ENCODE measurements at places on chromosomes 3 and 15.

GRCh38 chr3:161372321-161373260 lies 1.3 kb upstream of the SPTSSB start:
- peak; percentile 8 for DNase-seq

- DNase-seq: peak; percentile 60
These were observed 16.8 kb upstream of the ESYT3 start for GRCh38 chr3:138417559-138417982.

DNA sequence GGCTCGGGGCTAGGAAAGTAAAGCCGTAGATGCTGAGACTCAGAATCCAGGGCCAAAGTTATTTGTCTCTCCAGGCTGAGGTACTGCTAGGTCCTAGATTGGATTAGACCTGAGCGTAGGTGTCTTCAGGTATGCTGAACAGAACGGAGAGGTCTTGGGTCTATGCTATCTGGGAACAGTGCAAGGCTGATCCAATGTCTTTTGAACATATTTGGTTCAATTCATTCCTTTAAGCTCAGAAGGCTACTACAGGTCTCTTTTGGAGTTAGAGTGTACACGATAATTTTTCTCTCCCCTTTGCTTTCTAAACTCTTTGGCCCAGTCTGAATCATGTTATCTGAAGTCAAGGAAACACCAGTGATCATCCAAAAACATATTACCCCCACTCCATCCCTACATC lies 137.5 kb upstream of the TBL1XR1 start:
- no peak for DNase-seq

DNA sequence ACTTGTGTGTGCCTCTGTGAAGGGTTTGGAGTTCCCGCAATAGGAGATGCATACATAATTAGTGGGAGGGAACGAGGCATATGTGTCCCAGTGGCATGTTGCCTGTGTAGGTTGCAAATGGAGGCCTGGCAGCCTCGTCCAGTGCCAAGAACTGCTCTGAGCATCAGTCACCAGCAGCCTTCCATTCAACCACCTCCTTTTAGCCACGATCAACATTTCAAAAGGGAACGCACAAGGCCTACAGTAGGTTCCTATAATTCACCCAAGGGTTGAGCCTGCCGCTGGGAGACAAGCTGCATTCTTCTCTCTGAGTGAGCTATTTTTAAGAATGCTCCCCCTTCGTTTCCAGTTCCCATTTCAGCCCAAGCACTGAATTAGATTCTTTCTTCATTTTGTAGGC lies 78.8 kb upstream of the CTNNB1 start:
- no peak for DNase-seq

DNA sequence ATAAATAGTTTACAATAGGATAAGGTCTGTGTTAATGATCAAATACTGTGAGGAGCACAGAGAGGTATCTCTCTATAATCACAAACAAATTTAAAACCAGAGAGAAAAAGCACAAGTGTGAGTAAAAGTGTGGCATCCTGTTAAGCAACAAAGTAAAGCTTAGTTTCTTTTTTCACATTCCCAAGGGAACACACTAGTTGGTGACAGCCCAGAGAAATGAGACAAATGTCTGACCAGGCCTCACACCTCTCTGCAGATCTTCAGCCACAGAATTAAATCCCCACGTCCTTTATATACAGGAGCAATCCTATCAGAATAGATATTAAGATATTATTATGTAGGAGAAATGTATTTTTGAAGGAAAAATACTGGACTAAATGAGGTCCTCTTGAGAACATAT lies 2.7 kb downstream of the FBN1 start:
- no peak for DNase-seq

GRCh38 chr3:64148955-64149653 lies 76.2 kb downstream of the PRICKLE2 start:
- DNase-seq: no peak

DNA sequence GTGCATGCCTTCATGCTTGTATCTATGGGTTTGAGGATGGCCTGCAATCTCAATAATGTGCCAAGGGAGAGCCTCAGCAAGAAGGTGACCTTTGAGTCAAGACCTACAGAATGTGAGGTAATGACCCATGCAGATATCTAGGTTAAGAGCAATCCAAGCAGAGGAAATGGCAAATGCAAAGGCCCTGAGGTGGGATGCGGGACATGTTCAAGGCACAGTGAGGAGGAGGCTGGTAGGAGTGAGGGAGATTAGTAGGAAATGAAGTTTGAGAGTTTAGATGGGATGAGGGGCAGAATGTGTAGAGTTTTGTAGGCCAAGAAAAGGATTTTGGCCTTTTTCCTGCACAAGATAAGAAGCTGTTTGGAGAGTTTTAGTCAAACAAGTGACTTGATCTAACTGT lies 4.7 kb upstream of the MAP2K5 start:
- DNase-seq: no peak

DNA sequence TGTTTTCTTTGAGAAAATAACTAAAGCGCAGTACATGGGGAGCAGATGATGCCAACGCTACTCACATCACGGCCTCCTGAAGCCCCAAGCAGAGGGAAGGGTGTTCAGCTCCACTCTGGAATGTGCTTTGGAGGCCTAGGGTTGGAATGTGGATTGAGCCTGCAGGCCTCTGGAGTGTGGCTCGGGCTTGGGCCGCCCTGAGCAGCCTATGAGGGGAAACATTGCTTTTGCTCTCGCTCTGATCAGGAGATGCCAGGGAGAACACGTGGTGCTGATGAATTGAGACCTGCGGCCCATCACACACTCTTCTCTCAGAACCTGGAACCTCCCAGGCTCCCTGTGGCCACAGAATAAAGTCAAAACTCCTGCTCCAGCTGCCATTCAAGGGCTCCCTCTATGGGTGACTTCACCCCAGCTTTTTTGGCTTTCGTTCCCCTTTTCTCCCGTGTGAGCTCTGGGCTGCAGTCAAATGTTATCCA lies 23.3 kb downstream of the CCDC13 start:
- no peak for DNase-seq

GRCh38 chr15:39132954-39133600 lies 447.8 kb upstream of the THBS1 start:
- no peak for DNase-seq

GRCh38 chr3:140128631-140129030 lies 193.6 kb downstream of the CLSTN2 start:
- DNase-seq: peak; percentile 23

DNA sequence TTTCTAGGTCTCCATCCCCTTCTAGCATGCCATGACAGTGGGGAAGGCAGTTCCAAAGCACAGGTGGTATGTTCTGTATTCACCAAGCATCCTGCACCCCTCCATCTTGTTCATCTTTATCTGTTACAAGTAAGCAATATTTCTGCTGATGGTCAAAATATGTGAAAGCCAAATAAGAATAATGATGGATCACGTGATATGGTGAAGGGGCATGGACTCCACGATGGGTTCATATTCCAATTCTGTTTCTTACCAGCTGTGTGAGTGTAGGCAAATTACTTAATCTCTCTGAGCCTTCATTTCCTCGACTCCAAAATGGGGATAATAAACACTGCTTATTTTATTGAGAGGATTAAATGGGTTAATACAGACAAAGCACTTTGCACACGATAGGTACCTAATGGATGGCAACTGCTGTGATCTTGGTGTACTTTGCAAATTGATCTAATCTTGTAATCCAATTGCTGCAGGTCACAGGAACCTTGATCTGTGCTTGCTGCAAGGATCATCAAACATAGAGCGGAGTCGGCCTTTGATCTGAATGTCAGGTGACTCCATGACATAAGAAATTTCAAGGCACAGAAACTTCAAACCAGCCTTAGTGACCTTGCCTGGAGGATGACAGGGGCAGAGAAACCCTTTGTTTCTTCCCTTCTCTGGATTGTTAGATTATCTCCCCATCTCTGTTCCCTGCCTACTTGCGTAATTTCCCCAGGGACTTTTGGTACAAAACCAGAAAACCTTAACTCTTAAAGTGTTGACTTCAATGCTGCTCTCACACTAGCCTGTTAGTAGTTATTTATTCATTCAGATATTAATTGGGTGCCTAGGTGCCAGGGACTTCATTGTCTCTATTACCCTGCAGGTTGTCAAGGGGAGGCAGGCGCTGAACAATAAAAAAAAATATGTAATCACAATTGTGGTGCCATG lies 25.8 kb downstream of the SIAH2 start:
- DNase-seq: no peak

DNA sequence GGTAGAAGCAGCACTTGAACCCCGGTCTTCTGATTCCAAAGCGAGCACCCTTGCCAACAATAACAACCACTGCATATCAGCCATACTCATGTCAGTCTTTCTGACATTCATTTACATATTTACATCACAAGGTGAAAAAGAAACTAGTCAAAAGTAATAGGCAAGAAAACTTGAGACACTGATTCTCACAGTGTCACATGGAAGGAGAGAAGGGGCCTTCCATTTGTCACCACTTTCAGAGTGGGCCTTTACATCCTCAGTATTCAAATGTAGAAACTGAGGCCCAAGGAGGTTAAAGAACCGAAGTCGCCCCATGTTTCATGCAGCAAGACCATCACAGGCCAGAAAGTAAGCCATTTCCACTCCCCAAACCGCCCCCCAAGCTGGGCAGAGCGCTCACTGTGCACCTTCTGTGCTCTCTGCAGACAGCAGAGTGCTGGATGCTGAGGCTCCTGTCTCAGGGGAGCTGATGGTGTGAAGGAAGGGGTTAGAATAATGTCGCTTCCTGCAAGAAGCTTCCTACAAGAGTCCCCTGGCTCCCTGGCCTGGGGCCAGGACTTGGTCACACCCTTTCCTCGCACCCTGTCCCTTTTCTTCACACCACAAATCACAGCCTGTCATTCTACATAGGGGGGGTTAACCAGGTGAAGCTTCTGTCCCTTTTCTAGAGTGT lies 260.1 kb downstream of the UACA start:
- DNase-seq: no peak

- DNase-seq: no peak
These were observed 71.1 kb downstream of the DNAJB8 start for GRCh38 chr3:128395500-128396162.

DNA sequence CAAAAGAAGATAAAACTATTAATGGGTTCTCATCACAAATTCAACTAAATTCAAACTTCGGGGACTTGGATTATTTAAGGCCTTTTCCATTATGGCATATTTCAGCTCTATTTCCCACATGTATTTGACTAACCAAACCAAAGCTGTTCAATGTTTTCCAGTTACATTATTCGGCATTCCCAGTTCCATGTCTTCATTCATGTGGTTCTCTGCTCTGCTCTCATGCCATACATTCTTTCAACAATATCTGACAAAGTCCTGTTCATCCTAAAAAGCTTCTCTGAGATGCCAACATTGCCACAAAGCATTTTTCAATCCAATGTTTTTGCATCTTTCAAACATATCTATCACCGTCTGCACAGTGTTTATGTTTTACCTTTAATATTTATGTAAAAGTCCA lies 141.4 kb downstream of the GREM1 start:
- DNase-seq: no peak

GRCh38 chr3:181265750-181266333 lies 276.3 kb upstream of the DNAJC19 start:
- no peak for DNase-seq

GRCh38 chr3:11719406-11720303 lies 75.9 kb upstream of the VGLL4 start:
- peak; percentile 49 for DNase-seq

DNA sequence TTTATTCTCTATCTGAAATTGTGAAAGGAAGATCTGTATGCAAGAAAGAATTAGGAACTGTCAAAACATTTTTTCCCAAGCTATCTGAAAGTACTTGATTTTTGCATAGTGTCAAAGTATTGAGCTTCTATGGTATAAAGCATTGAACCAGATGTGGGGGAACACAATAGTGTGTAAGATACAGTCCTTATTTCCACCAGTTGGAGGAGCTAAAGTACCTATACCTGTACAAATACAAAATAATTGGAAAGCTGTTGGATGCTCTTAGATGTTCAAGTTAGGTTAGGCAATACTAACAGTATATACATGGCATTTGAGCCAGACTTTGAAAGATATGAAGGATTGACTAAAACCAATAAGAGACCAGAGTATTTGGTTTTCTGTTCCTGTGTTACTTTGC lies 148.4 kb downstream of the B3GALNT1 start:
- no peak for DNase-seq

DNA sequence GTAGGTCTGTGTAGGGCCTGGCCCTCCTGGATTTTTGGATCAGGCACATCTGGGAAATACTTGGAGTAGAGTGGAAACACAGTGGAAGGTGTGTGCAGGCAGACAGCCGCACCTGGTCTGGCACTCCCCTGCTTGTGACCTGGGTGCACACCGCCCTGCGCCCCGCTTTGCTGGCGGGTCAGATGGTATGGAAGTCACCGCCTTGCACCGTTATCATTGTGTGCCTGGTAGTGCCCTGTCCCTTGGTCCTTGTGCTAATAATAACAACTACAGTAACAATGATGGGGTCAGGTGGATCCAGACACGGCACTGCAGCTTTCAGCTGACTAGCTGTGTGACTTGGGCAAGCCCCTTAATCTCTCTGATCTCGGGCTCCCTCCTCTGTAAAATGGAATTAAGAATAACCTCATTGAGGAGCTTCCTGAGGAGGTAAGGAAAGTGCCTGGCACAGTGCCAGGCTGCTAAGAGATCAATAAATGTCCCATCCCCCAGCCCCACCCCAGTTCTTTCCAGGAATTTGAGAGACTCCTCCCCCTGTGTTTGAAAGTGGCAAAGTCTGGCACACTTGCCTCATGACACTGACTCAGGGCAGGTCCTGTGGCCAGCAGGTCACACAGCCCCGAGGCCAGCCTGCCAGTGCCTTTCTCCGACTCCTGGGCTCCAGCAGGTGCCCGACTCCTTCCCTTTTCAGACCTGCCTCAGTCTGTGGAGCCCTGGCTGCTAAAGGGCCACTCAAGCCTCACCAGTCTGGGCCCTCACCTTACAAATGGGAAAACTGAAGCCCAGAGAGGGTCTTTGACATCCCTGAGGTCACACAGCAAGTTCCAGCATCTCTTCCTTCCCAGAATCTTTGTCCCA lies 9.8 kb downstream of the ISG20 start:
- DNase-seq: no peak

- no peak for DNase-seq
These were observed 41.7 kb downstream of the TTC23 start for GRCh38 chr15:99207672-99208071.

DNA sequence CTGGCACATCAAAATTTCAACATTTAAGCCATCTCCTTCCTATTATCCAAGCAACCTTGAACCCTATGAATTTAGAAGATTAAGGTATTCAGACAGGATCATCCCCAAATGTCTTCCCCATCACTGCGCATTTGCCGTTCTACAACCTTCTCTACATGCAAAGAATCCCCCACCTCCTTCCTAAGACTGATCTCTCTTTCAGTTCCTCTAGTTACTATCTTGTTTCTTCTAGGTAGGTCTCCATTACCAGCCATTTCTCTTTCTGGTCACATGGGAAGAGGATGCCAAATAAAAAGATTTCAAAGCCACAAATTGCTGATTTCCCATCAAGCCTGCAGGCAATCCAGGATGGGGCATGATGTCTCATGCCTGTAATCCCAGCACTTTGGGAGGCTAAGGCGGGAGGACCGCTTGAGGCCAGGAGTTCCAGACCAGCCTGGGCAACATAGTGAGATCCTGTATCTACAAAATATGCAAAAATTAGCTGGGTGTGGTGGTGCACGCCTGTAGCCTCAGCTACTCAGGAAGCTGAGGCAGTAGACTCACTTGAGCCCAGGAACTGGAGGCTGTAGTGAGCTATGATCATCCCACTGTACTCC lies 29.7 kb upstream of the MTMR10 start:
- no peak for DNase-seq

Measured in GM18507 (cell line).